ENCODE measurements at places on chromosomes 13 and 19.

- DNase-seq = no peak
Observed at GRCh38 chr13:113666951-113667701, at the start of gene GRK1. Gene GRK1 (plus strand): TSS chr13:113667219. CDS start chr13:113667387, 168 bp downstream.

DNA sequence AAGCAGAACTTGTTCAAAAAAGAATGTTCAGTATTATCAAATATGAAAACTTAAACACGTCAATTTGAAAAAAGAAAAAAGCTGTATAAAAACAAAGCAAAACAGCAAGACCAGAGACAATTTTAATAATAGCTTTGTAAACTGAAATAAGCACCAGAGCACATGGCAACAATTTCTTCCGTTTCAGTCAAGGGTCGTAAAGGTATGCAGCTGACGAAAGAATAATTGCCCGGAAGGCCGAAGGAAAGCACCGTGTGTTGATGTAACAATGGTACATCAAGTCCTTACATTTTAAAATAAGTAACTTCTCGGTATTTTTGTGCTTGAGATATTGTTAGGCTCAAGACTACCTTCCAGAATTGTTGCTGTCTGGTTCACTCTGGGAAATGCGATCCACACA, 1.7 kb downstream of the PROSER1 start:
- DNase-seq = peak; percentile 25

DNA sequence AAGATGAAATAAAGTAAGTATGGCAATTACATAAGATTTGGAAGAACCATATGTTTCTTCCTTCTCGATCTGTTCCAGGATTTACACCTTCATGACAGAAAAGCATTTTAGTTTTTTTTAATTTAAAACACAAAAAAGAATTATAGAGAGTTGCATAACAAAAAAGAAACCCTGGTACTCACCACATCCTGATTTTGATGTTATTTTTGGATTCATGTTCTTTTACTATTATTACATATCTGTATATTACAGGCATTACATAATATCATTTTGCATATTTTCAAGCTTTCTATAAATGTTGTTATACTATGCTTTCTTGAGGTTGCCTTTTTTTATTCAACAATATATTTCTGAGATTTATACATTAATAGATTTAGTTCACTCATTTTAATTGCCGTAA, 6.7 kb upstream of the KATNAL1 start:
- DNase-seq = no peak

GRCh38 chr13:46173656-46174055, 8.3 kb downstream of the LCP1 start:
- DNase-seq = no peak

DNA sequence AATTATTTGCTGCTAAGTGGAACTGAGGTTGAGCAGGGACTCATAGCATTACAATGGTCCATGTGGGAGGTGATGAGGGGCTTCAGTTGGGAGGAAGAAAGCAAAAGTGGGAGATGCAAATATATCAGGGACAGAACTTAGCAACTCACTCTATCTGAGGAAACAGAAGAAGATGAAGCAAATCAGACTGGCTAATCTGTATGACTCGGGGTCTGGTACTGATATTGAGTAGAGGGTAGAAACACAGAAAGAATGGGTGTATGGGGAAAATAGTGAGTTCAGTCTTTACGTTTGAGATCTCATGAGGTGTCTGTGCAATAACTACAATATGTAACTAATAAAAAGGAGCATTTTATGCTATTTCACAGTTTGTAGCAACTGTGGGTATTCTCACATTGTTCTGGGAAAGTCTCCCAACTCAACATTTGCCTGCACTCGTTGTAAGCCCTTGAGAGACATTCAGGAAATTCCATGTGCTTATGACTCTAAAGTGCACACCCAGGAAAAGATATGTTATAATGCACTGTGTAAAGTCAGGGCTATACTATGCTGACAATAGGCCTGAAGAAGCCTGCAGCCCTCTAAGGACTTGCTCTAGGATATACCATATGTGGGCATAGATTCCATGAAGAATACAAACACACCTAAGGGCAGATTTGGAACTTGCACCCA, 183.5 kb downstream of the SPRY2 start:
- no peak for DNase-seq

- peak; percentile 46 for DNase-seq
Observed at GRCh38 chr19:35000647-35001501, 751 bp downstream of the GRAMD1A start.

- no peak for DNase-seq
Observed at GRCh38 chr19:29491995-29492577, 33.7 kb upstream of the VSTM2B start.

DNA sequence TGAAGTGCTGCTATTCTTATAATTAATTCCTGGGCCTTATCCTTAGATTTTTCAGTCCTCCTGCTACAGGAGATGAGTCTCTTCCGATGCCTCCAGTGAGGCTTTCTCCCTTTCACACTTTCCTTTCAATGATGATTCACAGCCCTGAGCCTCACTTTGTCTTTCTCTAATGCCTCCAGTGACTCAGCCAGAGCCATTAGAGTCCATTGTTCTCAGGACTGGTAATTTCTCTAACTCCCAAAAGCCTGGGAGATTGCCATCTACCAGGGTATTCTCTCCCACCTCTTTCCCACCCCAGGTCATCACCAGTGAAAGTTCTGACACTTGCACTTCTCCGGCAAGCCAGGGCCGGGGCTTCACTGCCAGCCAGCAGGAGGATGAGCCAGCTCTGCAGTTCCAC, 49.6 kb upstream of the ARGLU1 start:
- DNase-seq = peak; percentile 52

GRCh38 chr13:41503356-41503755, 46.0 kb downstream of the RGCC start:
- no peak for DNase-seq

DNA sequence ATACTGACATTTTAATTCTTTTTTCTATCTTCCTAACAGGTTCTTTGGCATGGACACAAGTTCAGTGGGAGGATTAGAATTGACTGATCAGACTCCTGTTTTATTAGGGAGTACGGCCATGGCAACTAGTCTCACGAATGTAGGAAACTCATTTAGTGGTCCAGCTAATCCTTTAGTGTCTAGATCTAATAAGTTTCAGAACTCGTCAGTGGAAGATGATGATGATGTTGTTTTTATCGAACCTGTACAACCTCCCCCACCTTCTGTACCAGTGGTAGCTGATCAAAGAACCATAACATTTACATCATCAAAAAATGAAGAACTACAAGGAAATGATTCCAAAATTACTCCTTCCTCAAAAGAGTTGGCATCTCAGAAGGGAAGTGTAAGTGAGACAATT, 34.5 kb downstream of the ZMYM2 start:
- no peak for DNase-seq

GRCh38 chr13:46571189-46571908, 18.4 kb downstream of the LRCH1 start:
- DNase-seq = no peak

- no peak for DNase-seq
Observed at GRCh38 chr19:18612051-18612771, 459 bp upstream of the TMEM59L start.

GRCh38 chr19:30047432-30047831, 105.4 kb downstream of the URI1 start:
- no peak for DNase-seq

DNA sequence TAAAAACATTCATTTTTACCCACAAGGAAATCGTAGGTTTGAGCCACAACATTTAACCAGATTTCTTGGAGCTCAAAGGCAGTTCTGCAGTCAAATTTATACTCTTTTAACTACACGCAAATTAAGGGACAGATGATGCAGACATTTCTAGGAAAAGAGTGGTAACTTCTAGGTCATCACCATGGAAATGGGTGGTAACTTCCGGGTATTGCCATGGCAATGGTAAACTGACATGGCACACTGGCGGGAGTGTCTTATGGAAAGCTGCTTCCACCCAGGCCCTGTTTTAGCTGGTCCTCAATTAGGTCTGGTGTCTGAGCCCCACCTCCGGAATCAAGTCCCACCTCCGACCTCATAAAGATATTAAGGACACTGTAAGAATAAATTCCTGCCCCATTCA, 10.4 kb upstream of the LYPD5 start:
- no peak for DNase-seq
